ENCODE measurements at places on chromosomes 4 and X.

GRCh38 chr4:145507636-145508035 is 26.0 kb downstream of the SMAD1 start:
- DNase-seq, result no peak

DNA sequence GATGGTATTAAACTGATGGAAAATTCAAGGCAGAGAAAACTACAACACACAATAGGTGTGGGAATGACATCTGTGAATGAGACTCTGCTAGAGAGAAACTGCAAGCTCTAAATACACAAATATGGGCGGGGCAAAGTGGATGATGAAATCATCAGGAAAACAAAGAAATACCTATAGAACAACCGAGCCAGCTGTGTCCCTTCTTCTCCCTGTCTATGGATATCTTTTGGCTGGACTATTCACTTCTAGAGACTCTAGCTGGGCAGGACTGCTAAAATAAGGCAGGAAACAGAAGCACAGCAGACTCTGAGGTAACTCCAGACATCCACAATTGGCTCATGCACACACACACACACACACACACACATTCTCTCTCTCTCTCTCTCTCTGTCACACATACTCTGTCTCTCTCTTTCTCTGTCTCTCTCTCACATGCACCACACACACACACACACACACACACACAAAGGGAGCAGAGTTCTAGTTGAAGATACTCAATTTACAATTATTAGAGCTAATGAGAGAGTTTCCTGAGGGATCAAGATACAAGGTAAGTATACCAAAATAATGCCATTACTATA is 27.2 kb upstream of the EDNRA start:
- no peak for DNase-seq

DNA sequence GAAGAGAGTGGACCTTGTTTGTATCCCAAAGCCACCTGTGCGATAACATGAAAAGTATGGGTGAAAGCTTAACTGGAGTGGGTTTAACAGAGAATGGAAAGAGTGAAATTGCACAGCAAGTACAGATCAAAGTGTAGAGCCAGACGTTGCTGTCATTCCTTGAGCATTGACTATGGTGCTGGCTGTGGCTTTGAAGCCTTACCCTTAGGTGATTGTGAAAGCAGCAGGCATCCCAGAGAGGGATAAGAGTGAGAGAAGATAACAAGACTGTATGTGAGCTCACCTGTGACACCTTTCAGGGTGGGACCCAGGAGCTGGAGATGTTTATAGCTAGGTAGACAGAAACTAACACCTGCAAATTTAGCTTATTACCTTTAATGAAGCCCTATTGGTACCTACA is 77.6 kb downstream of the CFAP299 start:
- DNase-seq, result no peak

- DNase-seq, result no peak
These were observed 53.5 kb downstream of the BMP3 start for GRCh38 chr4:81084029-81084428.

GRCh38 chr4:155799794-155800123 is 40.9 kb downstream of the GUCY1B1 start:
- no peak for DNase-seq

DNA sequence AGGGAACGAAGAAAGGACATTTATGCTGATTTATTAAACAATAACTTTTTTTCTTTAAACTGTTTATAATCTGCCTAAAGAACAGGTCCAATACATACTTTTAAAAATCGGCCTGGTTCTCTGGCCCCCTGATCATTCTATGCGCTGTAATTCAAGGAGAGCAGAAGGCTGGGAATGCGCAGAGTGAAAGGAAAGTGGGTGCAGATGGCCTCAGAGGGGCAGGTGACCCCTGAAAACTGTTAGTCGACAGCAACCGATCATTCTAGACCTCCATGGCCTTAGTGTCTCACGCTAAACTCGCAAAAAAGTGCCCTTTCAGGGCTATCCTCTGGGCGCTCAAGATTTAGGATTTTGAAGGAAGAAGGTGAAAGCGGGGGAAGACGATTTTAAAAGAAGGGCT is 2.2 kb downstream of the PDE5A start:
- DNase-seq, result no peak

DNA sequence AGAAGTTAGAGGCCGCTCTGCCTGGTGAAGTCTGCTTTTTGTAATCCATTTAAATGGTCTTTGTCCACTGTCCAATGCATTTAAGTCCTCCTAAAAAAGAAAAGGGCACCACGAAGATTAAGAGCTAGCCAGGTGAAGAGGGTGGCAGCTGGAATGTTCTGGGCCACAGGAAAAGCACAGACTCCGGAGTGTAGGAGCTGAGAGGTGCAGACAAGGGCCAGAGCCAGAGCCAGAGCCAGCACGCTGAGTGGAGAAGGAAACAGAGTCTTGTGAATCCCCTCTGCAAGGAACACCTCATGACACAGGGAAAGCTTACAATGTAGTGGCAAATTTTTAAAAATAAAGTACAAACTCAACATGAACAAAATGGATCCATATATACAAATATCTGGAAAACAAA is 83.6 kb downstream of the TSPAN5 start:
- no peak for DNase-seq

Data from CD8-positive, alpha-beta T cell (primary cell).